Gastrocnemius medialis (tissue), 4 donors: ENCODE measurements at places on chromosomes 4 and X. TPM values are rescaled to one million over a fixed set of nuclear protein-coding genes. Genes with fewer than 3 reads are reported as not detected.

GRCh38 chr4:44194365-44194764 lies 254.2 kb downstream of the KCTD8 start:
- no peak for DNase-seq

DNA sequence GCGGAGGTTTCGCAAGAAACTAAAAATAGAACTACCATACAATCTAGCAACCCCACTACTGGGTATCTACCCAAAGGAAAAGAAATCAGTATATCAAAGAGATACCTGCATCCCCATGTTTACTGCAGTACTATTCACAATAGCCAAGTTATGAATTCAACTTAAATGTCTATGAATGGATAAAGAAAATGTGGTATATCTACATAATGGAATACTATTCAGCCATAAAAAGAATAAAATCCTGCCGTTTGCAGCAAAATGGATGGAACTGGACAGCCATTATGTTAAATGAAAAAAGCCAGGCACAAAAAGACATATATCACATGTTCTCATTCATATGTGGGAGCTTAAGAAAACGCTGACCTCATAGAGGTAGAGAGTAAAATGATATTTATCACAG lies 65.3 kb downstream of the LCORL start:
- no peak for DNase-seq

GRCh38 chr4:80007745-80008149 lies 65.3 kb downstream of the ANTXR2 start:
- no peak for DNase-seq

PAGE5 gene
- not detected for total RNA-seq

DNA sequence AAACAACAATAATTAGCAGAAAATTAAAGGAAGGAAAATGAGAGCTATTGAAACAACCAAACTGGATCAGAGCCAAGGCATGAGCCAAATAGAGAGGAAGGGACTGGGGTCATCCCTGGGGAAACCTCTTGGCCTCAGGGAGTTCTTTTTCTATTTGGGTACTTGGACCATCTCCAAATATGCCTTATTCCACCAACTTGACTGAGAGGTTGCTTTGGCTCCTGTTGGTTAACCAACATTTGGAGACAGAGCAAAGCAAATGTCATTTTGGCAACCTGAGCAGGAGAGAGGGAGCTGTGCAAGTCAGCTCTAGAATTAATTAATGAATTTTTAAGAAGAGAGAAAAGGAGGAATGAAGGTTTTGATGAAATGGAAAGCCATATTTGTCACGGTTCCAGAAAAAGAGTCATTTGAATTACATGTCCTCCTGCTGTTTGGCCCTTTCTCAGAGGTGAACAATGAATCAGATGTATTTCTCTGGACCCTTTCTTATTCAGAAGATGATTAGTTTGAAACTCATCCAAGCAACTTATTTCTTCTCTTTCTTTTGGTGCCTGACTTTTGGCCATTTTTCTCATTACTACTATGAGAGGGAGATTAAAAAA lies 119.1 kb downstream of the CNKSR2 start:
- DNase-seq, result no peak

DNA sequence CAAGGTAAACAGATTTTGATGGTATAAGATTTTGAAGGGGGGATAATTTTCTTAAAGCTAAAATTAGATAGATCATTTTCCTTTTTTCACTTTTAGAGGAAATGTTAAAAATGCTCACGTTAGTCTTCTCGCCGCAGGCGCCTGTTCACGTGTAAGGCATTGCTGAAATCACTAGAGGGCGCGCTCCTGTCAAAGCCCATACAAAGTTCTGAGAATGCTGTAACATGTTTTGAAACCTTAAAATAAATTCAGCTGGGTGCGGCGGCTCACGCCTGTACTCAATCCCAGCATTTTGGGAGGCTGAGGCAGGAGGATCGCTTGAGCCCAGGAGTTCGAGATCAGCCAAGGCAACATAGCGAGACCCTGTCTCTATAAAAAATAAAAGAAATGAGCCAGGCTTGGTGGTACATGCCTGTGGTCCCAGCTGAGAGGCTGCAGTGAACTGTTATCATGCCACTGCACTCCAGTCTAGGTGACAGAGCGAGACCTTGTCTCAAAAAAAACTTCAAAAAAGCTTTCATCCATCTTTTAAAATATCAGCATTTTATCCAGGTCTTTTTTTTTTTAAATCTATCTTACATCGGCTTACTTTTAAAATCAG lies 138.0 kb downstream of the RBMX2 start:
- DNase-seq, result no peak

GRCh38 chr4:81084029-81084428 lies 53.5 kb downstream of the BMP3 start:
- no peak for DNase-seq

DNA sequence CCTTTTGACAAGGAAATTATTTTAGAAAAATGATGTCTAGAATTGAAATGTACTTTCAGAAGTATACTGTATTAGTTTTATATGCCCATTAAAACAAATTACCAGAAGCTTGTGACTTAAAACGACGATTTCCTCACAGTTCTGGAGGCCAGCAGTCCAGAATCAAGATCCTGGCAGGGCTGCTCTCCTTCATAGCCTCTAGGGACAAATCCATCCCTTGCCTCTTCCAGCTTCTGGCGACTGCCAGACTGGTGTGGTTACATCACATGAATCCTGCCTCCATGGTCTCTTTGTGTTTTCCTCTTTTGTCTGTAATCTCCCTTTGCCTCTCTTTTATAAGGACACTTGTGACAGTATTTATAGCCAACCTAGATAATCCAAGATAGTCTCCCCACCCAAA lies 97.1 kb downstream of the IQCM start:
- no peak for DNase-seq

- DNase-seq, result no peak
Measured at GRCh38 chr4:113962016-113962347, 17.5 kb downstream of the ARSJ start.

DNA sequence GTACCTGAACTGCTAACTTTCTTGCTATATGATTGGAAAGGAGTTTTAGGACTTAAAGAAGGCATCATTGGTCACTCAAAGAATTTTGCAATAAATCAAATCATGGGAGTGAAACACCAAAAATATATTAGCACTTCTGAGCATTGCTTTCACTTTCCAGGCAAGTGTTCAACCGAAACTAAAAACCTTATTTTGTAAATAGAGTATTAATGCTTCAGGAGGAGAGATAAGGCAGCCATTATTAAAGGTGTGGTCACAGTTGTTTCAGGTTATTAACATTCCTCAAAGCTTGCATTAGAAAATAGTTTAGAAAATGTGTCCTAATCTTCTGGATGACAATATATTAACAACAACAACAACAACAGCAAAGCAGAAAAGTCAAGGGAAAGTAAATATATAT lies 92.3 kb upstream of the TLL1 start:
- DNase-seq, result no peak

- DNase-seq, result no peak
Measured at GRCh38 chr4:109969087-109969486, 56.4 kb downstream of the EGF start.

GRCh38 chr4:7020290-7020689 lies 22.9 kb upstream of the TADA2B start:
- no peak for DNase-seq
